Activated naive CD8-positive, alpha-beta T cell treated with anti-CD3 and anti-CD28 coated beads, Interleukin-2, amount 10 ng/mL, durations not matched to agents 7 days and 5 days (primary cell): ENCODE measurements at places on chromosomes 4 and X. TPM values are rescaled to one million over a fixed set of nuclear protein-coding genes. Genes with fewer than 3 reads are reported as not detected.

Gene GLRA3
- not detected for total RNA-seq

Gene TMEM156
- 14.9 TPM for total RNA-seq

Gene ARHGEF9
- 34.2 TPM for total RNA-seq

Gene CPLX1
- 3.7 TPM for total RNA-seq

Gene FIP1L1
- 75.9 TPM for total RNA-seq

Gene MGST2
- total RNA-seq: 11.0 TPM

Gene AWAT2
- not detected for total RNA-seq

Gene NHS
- 1.8 TPM for total RNA-seq

Gene MAGEC3
- not detected for total RNA-seq

Gene NPY2R
- total RNA-seq: not detected

Gene GAGE12F
- not detected for total RNA-seq

Gene MAGED4B
- total RNA-seq: 4.5 TPM

Gene CT45A2
- not detected for total RNA-seq

Gene MYOZ2
- not detected for total RNA-seq

Gene KDR
- total RNA-seq: not detected

Gene CCDC158
- total RNA-seq: not detected

Gene DDX53
- not detected for total RNA-seq

Gene GLOD5
- not detected for total RNA-seq

Gene RAI2
- total RNA-seq: not detected

Gene APOOL
- 12.4 TPM for total RNA-seq

Gene FRMD7
- total RNA-seq: not detected

Gene PCDH11X
- not detected for total RNA-seq

Gene FHDC1
- 0.26 TPM for total RNA-seq

Gene RRH
- not detected for total RNA-seq

Gene VCX
- total RNA-seq: not detected

Gene CCSER1
- 0.64 TPM for total RNA-seq

Gene IL2
- 1.7 TPM for total RNA-seq

Gene MAGIX
- 0.91 TPM for total RNA-seq

Gene LEF1
- total RNA-seq: 309 TPM

Gene EDNRA
- not detected for total RNA-seq

Gene AVPR2
- not detected for total RNA-seq

Gene RADX
- 9.8 TPM for total RNA-seq

Gene WFS1
- total RNA-seq: 2.3 TPM

Gene ATP2B3
- not detected for total RNA-seq

Gene LARP1B
- total RNA-seq: 13.2 TPM

Gene WDFY3
- total RNA-seq: 0.71 TPM

Gene P2RY4
- total RNA-seq: not detected

Gene NMU
- not detected for total RNA-seq

Gene C4orf50
- total RNA-seq: 0.19 TPM
